ENCODE measurements at places on chromosomes 16 and 17.
A peak's percentile ranks its signal among the peaks of the same experiment; 100 is the strongest.

DNA sequence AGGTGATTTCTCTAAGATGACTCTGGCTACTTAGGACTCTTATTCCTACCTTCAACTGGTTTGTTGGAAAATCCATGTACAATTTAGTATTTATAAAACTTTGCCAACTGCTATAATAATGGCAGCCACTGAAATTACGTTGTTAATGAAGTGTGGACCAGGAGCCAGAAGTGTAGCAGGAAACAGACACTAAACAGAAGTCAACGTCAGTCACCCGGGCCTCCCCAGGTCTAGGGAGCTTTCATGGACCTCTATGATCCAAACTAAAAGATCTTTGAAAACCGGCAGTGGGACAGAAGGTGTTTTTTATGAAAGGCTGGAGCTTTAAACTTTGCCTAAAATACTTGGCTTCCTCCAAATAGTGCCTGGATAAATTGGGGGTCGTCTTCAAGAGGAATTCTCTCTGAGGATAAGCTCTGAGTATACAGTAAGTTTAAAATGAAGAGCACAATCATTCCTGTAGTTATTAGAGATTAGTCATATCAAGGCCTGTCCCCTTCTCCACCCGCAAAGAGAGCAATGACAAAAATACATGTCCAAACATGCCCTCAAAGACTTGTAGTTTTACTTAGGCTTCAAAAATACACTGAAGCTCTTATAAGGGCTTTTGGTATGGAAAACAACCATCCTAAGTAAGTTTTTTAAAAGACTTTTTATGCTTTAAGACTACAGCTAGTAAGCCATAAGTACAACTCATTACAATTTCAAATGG lies 34.6 kb downstream of the DCUN1D3 start:
- DNase-seq = peak; percentile 28

DNA sequence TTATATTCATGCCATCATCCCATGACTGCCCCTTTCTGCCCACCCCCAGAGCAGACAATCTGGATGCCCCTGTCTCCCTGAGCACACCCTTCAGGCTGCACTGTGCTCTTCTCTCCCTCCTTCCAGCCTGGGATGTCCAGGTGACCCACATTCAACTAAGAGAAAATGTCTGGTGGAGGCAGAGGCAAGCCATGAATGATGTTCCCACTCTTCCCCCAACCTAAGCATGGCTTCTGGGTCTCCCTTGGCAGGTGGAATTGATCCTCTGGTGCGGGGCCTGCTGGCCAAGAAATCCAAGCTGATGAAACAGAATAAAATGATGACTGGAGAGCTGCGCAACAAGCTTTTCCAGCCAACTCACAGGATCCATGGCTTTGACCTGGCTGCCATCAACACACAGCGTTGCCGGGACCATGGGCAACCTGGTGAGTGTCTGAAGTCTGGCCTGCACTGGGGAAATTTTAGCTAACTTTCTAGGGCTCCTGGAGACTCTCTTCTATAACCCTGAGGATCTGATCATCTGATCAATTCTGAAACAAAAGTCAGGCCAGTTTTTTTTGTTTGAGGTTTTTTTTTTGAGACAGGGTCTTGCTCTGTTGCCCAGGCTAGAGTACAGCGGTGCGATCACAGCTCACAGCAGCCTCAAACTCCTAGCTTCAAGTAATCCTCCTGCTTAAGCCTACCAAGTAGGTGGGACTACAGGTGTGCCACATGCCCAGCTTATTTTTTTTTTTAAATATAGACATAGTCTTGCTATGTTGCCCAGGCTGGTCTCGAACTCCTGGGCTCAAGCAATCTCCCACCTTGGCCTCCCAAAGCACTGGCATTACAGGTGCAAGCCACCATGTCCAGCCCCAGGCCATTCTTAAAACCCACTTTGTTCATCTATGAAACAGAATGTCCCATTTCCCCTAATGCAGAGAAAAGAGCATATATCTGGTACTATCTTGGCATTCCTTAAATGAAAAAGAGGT lies 14.5 kb downstream of the MPO start:
- no peak for DNase-seq

- DNase-seq = no peak
These were observed 79.8 kb downstream of the ZNF423 start for GRCh38 chr16:49776085-49776595.

- DNase-seq = no peak
These were observed 1.3 kb downstream of the CIITA start for GRCh38 chr16:10878328-10878643.

GRCh38 chr17:8680466-8681169 lies 50.1 kb upstream of the MYH10 start:
- no peak for DNase-seq

GRCh38 chr17:48970224-48970623 lies 1.8 kb upstream of the GIP start:
- no peak for DNase-seq

GRCh38 chr17:1299552-1300370 lies 20.3 kb downstream of the TRARG1 start:
- no peak for DNase-seq

GRCh38 chr17:45425125-45425983 lies 7.3 kb downstream of the ARHGAP27 start:
- DNase-seq = peak; percentile 80

DNA sequence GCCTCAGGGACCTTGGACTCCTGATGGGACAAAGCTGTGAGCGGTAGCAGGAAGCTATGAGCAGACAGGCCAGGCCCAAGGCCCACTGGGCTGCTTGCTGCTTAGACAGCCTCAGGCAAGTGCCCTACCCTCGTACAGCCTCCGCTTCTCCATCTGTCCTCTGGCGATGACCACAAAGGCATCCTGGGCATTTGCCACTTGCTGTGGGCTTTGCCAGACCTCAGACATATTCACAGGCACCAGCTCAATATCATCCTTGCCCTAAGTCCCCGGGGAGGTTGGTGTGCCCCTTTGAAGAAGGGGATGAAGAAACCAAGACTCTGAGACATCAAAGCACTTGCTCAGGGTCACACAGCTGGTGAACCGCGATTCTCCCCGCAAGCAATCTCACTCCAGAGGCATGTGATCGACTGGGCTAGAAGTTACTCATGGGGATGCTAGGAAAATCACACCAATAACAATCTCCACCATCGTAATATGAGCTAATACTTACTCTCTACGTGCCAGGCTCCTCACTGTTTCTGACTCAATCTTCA lies 21.7 kb downstream of the PPL start:
- DNase-seq = no peak

Data from COLO829 (cell line).